H9 (cell line): ENCODE measurements at places on chromosomes 3 and 15. TPM values are rescaled to one million over a fixed set of nuclear protein-coding genes. Genes with fewer than 3 reads are reported as not detected.
A peak's percentile ranks its signal among the peaks of the same experiment; 100 is the strongest.

The HDC gene
- not detected in 2 replicates for total RNA-seq

GRCh38 chr3:123783050-123783689 is 101.0 kb downstream of the MYLK start:
- H3K4me3 ChIP-seq: no peak overlapping the region
- DNase-seq: no peak
- no peak overlapping the region for H3K27ac ChIP-seq
- no peaks in the 10 kb centered on the region for H3K36me3 ChIP-seq
- H3K27me3 ChIP-seq: no peaks in the 10 kb centered on the region

The ICE2 gene
- 75.5 and 76.3 TPM in 2 replicates for total RNA-seq

The CCR3 gene
- total RNA-seq: not detected in 2 replicates

GRCh38 chr3:95240395-95240794 is 1177.5 kb downstream of the NSUN3 start:
- no peak overlapping the region for H3K4me3 ChIP-seq
- no peaks in the 10 kb centered on the region for H3K27me3 ChIP-seq

- H3K4me1 ChIP-seq: no peaks in the 10 kb centered on the region
- no peak for DNase-seq
- H3K4me3 ChIP-seq: no peak overlapping the region
Observed at GRCh38 chr15:28264166-28264565, 57.8 kb downstream of the HERC2 start.

DNA sequence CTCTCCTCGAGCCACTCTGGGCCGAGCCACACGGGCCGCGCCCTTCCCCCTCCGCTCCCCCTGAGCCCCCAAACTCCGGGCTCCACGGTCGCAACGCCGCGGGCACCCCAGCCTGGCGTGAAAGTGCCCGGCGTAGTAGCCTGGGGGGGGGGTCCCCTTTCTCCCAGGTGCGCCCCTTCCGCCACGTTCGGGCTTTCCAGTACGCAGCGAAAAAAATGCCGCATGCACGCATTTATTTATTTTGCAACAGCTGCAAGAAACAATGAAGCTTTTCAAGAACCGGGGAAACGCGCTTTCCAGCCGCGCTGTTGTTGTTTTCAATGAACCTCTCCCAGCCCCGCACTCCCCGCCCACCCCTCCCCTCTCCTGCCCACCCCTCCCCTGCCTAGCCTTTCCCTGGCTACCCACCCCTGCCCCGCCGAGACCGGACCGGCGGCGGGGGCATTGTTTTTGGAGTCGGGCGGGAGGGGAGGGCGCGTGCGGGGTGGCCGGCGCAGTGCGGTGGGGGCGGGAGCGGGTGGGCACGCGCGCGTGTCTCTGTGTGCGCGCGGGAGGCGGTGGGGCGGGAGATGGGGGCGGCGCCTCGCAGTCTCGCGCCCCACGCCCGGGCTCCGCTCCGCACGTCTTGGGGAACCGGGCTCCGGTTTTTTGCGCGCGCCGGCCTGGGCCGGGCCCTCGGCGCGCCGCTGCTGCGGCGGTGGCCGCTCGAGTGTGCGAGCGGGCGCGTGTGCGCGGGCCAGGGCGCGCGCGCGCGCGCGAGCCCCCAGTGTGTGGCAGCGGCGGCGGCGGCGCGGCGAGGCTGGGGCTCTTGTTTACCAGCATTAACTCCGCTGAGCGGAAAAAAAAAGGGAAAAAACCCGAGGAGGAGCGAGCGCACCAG is at the start of gene IGF1R:
Gene IGF1R (plus strand): TSS at position 766 of the 880 bp plus-strand sequence. CDS start 1,043 bp downstream, outside the sequence.
- H3K27me3 ChIP-seq: no peaks in the 10 kb centered on the region
- DNase-seq: peak; percentile 86
- no peaks in the 10 kb centered on the region for H3K36me3 ChIP-seq
- no peaks in the 10 kb centered on the region; the same call in 1 of the 2 replicates for H3K4me1 ChIP-seq

GRCh38 chr15:85556618-85556895 is 176.2 kb downstream of the AKAP13 start:
- no peaks in the 10 kb centered on the region; the same call in 1 of the 2 replicates for H3K4me1 ChIP-seq
- H3K4me3 ChIP-seq: no peak overlapping the region
- no peak for DNase-seq
- peaks cover 18% of the 10 kb centered on the region for H3K36me3 ChIP-seq
- H3K27me3 ChIP-seq: no peaks in the 10 kb centered on the region
- no peak overlapping the region for H3K27ac ChIP-seq

The ACVR2B gene
- total RNA-seq: 99.9 and 105 TPM in 2 replicates

- H3K27me3 ChIP-seq: no peaks in the 10 kb centered on the region
- peaks cover 7% of the 10 kb centered on the region; the same call in 1 of the 2 replicates for H3K4me1 ChIP-seq
- no peak overlapping the region for H3K27ac ChIP-seq
- peaks cover 32% of the 10 kb centered on the region for H3K36me3 ChIP-seq
Observed at GRCh38 chr15:98899272-98900021, 108.1 kb downstream of the PGPEP1L start.

DNA sequence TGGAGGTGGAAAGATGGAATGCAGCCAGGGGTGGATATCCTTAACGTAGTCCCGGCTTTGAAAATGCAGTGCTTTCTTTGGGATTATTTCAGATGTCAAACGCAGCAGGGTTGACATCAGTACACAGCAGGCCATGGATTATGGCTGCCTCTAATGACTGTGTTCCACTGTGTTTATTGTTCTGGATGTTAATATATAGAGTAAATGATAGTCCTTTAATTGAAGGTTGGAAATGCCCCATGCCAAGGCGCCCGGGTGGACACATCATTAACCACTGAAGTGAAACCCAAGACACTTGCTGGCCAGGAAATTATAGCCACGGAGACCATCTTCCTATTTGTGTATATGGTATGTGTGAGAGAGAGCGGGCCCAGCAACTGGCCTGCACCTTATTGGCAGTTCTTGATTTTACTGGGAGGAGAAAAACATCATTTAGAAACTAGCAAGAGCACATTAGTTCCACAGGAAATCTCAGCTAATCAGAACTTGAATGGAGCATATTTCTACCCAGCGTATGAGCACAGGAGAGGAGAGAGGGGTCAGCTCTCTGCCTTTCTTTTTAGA is 254.9 kb upstream of the RASGRP1 start:
- no peak for DNase-seq
- H3K27ac ChIP-seq: no peak overlapping the region
- no peak overlapping the region for H3K4me3 ChIP-seq
- no peaks in the 10 kb centered on the region for H3K4me1 ChIP-seq

DNA sequence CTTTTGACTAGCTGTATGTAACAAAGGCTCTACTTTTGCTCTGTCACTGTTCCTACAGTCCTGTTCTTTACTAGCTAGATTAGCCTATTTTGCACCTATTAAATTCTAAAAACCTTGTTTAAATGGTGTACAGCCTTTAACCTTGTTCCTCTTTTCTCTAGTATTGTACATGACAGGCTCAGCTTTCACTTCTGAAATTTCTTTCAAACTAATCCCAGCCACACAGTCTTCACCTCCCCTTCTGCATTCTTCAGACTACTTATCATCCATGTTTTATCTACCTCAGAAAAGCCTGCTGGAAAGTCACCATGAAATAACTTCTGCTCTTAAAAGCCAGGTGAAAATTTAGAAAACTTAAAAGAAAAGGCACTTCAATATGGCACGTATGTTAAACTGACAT is 122.4 kb downstream of the NECTIN3 start:
- peaks cover 28% of the 10 kb centered on the region for H3K36me3 ChIP-seq
- no peaks in the 10 kb centered on the region for H3K4me1 ChIP-seq
- DNase-seq: no peak
- H3K27me3 ChIP-seq: no peaks in the 10 kb centered on the region
- H3K27ac ChIP-seq: no peak overlapping the region
- no peak overlapping the region for H3K4me3 ChIP-seq

The IL17RB gene
- 8.3 and 9.8 TPM in 2 replicates for total RNA-seq

The LRRC31 gene
- total RNA-seq: not detected in 2 replicates

DNA sequence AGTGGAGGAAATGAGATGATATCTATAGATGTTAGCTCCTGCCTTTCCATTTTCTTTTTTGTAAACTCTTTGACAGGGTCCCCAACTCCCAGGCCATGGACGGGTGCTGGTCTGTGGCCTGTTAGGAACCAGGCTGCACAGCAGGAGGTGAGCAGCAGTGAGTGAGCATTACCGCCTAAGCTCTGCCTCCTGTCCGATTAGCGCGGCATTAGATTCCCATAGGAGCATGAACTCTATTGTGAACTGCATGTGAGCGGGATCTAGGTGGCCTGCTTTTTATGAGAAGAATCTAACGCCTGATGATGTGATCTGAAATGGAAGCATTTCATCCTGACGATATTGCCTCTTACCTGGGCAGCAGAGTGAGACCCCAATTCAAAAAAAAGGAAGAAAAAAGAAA is 56.8 kb upstream of the CHD2 start:
- no peaks in the 10 kb centered on the region for H3K27me3 ChIP-seq
- DNase-seq: no peak

GRCh38 chr3:149662240-149662887 is 4.5 kb upstream of the WWTR1 start:
- no peaks in the 10 kb centered on the region for H3K27me3 ChIP-seq
- H3K4me3 ChIP-seq: no peak overlapping the region
- peaks cover 5% of the 10 kb centered on the region; the same call in 1 of the 2 replicates for H3K4me1 ChIP-seq
- H3K27ac ChIP-seq: no peak overlapping the region

The PLCD1 gene
- 27.1 and 36.9 TPM in 2 replicates for total RNA-seq

- no peak overlapping the region for H3K27ac ChIP-seq
- no peaks in the 10 kb centered on the region for H3K36me3 ChIP-seq
Observed at GRCh38 chr3:173552526-173552925, 155.0 kb downstream of the NLGN1 start.

- no peaks in the 10 kb centered on the region for H3K27me3 ChIP-seq
- H3K36me3 ChIP-seq: no peaks in the 10 kb centered on the region
- H3K27ac ChIP-seq: no peak overlapping the region
- no peak overlapping the region for H3K4me3 ChIP-seq
- H3K4me1 ChIP-seq: no peaks in the 10 kb centered on the region; the same call in 1 of the 2 replicates
Observed at GRCh38 chr3:24853685-24854490, 359.2 kb upstream of the THRB start.

The LRRIQ4 gene
- 0.26 TPM in 1 of 2 replicates, not detected in the other for total RNA-seq

- no peaks in the 10 kb centered on the region for H3K36me3 ChIP-seq
- no peak for DNase-seq
- no peak overlapping the region for H3K4me3 ChIP-seq
- H3K4me1 ChIP-seq: no peaks in the 10 kb centered on the region
- no peak overlapping the region for H3K27ac ChIP-seq
- H3K27me3 ChIP-seq: no peaks in the 10 kb centered on the region
Observed at GRCh38 chr3:152196782-152197181, 71.9 kb upstream of the MBNL1 start.

GRCh38 chr3:139718415-139718814 is 40.6 kb upstream of the NMNAT3 start:
- H3K4me3 ChIP-seq: no peak overlapping the region
- peak; percentile 65 for DNase-seq
- no peaks in the 10 kb centered on the region for H3K27me3 ChIP-seq
- no peaks in the 10 kb centered on the region for H3K36me3 ChIP-seq
- peaks cover 6% of the 10 kb centered on the region; the same call in 1 of the 2 replicates for H3K4me1 ChIP-seq

The PLA2G4D gene
- total RNA-seq: 0.33 TPM in 1 of 2 replicates, not detected in the other

- H3K27ac ChIP-seq: no peak overlapping the region
- H3K36me3 ChIP-seq: peaks cover 4% of the 10 kb centered on the region
- no peak for DNase-seq
Observed at GRCh38 chr15:85381850-85382751, 1.7 kb downstream of the AKAP13 start.

DNA sequence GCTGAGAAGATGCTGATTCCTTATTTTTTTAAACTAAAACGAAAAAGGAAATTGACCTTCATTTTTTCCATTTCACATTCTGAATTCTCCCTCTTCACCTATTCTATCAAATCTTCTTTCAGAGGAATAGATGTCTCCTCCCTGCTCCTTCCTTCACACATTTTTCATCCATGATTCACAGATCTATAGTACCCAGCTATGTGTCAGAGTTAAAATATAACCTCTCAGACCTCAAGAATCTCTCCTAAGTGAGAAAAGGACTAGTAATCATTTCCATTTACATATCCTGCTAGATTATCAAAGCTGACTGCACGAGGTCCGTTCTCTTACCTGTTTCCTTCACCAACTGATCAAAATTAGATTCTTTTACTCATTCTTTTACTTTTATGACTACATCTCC is 1297.6 kb upstream of the ALCAM start:
- peaks cover 8% of the 10 kb centered on the region for H3K36me3 ChIP-seq
- no peak overlapping the region for H3K27ac ChIP-seq
- no peaks in the 10 kb centered on the region for H3K27me3 ChIP-seq

DNA sequence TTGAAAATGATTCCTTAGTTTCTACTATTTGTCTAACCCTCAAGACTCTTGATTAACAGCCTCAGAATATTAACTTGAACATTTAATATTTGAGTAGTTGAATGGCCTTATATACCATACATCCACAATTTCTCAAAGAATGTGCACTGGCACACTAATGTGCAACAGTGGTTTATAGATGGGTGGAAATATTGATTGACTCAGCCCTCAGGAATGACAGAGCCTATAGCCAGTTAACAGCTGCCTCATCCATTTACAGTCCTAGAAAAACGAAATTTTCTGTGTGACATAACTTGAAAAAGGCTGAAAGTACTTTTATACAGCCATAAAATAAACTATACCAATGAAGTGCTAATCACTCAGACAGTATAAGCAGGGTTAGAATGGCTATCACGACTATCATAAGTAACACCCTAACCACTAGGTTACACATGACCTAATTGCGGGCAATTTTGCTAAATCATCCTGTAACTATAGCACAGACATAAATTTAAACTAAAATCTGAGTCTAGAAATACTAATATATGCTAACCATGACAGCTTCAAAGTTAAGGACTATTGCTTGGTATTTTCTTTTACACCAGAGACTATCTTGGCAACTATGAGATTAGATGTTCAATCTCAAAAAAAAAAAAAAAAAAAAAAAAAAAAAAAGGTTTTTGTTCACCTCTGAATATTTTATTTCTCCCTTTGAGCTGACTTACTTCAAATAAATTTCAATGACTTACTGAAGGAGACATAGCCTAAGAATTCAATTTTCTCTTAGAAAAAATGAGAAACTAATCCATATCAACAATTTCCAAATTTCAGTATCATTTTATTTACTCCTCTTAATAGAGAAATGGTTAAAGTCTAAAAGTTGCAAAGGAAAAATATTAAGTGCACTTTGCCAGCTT is 9.3 kb downstream of the SECISBP2L start:
- H3K4me3 ChIP-seq: no peak overlapping the region
- DNase-seq: no peak
- H3K27me3 ChIP-seq: no peaks in the 10 kb centered on the region
- H3K4me1 ChIP-seq: no peaks in the 10 kb centered on the region
- no peak overlapping the region for H3K27ac ChIP-seq
- peaks cover 4% of the 10 kb centered on the region for H3K36me3 ChIP-seq

The PGBD4 gene
- 0.94 and 1.2 TPM in 2 replicates for total RNA-seq

The CCR4 gene
- total RNA-seq: 0.07 and 0.09 TPM in 2 replicates

DNA sequence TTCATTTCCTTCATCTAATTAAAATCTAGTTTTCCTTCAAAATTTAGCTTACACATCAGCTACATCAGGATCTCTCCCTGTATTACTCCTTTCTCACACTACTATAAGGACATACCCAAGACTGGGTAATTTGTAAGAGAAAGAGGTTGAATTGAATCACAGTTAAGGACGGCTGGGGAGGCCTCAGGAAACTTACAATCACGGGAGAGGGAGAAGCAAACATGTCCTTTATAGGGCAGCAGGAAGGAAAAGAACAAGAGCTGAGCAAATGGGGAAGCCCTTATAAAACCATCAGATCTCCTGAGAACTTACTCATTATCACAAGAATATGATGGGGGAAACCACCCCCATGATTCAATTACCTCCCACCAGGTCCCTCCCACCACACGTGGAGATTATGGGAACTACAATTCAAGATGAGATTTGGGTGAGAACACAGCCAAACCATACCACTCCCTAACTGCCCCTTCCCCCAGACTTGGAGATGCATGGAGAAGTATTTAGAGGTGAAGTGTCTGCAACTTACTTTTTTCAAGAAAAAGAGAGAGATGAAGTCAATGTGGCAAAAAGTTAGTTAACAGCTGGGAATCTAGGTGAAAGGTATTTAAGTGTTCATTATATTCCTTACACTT is 21.3 kb downstream of the PRTG start:
- H3K27ac ChIP-seq: no peak overlapping the region
- 0 out of 2 replicates have a peak, but pooled peaks cover 4% of the 10 kb centered on the region for H3K36me3 ChIP-seq
- H3K4me1 ChIP-seq: peaks cover 6% of the 10 kb centered on the region; the same call in 1 of the 2 replicates
- no peak for DNase-seq
- no peaks in the 10 kb centered on the region; the same call in 1 of the 2 replicates for H3K27me3 ChIP-seq
